ENCODE measurements at places on chromosomes 7 and 10.

DNA sequence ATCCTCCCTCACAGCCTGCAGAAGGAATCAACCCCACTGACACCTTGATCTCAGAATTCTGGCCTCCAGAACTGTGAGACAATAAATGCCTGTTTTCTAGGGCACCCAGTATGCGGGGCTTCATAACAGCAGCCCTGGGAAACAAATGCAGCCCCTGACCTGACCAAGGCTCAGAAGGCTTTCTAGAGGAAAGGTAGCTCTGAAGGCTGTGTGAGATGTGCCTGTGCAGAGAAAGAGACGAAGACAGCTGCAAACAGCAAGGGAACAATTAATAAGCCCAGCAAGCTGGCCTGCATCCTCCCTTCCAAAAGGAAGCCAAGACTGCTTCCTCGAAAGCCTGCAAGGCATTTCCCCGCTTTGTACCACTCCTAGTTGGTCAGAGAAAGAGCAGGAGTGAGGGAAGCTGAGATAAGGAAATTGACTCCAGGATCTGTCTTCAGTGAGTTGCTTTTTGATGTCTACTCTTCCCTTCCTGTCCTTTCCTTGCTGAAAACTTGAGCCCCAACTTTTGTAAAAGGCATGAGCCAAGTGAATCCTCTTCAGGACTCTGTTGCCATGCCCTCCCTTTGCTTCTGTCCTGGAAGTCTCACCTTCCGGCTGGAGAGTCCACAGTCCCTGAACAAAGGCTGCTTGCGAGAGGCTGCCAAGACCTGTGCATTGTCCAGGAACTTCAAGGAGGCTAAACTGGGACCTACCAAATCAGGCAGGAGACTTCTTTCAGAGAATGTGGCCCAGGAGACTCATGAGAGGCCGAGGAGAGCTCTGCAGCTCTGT lies 71.2 kb upstream of the ARID5B start:
- no peak for DNase-seq

DNA sequence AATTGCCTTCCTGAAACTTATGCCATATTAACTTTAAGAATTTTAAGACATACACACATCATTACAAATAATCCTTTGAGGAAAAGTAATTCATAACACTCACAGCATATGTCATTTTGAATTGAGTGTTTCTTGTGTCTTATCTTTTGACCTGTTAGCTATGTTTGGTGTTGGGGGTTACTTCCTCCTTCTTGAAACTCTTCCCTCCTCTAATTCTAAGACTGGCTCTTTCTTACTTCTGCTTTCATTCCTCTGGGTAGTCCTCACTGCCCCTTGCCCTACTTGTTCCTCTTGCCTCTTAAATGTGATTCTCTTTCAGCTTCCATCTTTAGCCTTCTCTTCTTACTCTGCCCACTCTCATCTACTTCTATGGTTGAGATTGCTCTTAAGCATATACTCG lies 28.3 kb upstream of the PIP4K2A start:
- no peak for DNase-seq

- no peak for DNase-seq
Observed at GRCh38 chr10:128489324-128490247, 363.4 kb upstream of the MKI67 start.

DNA sequence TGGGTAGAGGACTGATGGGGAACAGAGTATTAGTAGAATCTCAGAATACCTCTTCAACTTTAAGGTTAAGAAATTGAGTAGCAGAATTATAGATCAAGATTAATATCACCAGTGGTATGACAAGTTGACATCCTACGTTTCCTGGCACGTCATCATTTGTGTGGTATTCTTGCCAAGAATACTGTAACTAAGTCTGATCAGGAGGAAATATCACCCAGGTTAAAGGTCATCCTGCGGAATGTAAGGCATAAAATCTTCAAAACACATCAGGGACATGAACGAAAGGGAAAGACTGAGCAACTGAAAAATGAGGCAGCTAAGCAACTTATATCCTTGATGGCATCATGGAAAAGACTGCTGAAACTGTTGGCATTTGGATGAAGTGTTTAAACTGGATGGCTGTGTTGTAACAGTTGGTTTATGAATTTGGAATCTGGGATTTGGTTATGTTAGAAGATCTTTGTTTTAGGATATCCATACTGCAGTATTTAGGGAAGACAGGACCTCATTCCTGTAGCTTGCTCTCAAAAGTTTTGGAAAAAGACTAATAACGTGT lies 86.1 kb downstream of the TRIM24 start:
- no peak for DNase-seq

- DNase-seq: no peak
Observed at GRCh38 chr10:114303556-114303955, 64.5 kb downstream of the VWA2 start.

DNA sequence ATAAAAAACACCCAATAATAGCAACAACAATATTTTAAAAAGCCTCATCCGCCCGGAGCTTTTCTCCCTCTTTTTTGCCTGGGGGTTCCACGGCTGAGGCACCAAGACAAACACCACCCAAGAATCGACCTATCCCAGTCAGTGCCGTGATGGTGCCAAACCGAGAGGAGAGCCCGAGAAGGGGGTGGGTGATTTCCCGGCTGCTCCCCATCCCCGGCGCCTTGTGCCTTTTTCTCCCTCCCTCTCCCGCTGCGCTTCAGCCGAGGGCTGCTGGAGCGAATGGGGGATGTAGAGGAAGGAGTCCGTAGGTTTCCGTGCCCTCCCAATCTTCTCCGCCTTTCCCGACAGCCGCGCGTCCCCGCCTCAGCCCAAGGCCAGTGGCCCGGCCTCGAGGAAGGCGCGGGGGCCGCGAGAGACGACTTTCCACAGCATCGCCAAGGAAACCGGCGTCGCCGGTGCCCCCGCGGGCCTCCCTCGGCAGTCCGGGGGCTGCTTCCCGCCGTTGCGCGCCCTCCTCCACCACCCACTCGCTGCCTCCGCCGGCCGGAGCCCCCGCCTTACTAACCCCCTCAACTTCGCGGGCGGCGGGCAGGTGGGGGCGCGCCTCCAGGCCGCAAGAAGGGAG lies 1.3 kb downstream of the EGR2 start:
- no peak for DNase-seq

GRCh38 chr7:128911423-128912031 lies 1.0 kb upstream of the KCP start:
- DNase-seq: no peak

DNA sequence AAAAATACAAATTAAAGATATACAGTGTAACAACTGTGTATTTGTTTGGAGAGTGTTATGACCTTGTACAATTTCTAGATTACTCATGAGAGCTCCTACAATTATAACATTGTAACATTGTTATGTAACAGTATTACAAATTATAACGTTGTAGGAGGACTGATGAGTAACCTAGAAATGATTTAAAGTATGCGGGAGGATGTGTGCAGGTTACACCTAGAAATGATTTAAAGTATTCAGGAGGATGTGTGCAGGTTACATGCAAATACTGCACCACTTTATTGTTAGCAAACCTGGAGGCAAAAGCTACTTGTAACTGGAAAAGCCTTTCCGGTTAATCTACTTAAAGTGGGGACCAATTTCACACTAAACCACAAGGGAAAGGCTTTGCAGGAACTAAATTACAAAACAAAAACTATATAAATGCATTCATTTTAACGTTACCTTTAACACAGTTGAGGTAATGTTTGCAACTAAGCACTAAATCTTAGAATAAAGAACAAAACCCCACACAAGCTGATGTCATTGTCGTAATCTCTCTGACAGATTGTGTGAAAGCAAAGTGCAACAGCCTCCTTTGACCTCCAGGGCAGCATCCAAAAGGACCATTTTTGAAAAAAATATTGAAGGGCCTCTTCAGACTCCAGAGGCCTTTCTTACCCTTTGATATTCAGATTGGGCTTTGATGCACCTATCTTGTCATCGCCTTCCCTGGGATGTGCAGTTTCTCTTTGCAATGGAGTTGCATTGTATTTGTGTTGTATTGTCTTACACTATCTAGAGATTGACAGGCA lies 522.1 kb upstream of the FOXK1 start:
- DNase-seq: no peak

DNA sequence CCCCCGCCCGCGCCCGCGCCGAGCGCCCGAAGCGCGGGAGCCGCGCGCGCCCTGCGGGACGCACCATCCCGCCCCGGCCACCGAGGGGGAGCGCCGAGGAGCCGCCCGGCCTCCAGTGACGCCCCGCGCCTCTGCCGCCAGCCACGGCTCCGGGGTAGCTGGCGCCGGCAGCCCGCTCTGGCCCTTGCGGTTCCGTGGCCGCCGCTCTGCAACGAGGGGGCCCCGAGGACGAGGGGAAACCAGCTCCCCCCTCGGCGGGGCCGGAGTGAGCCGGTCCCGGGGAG lies at the start of gene PAXIP1:
Gene PAXIP1 (minus strand): TSS at position 33 of the 284 bp plus-strand sequence. CDS start 195 bp downstream, outside the sequence.
- DNase-seq: no peak

GRCh38 chr10:124612611-124613498 lies 131.3 kb downstream of the FAM53B start:
- DNase-seq: no peak

- DNase-seq: no peak
Observed at GRCh38 chr10:5581670-5582566, 57.2 kb downstream of the CALML3 start.

- no peak for DNase-seq
Observed at GRCh38 chr7:45716380-45717203, 142.4 kb downstream of the ADCY1 start.

- DNase-seq: no peak
Observed at GRCh38 chr7:134477954-134478353, 19.1 kb upstream of the AKR1B1 start.

DNA sequence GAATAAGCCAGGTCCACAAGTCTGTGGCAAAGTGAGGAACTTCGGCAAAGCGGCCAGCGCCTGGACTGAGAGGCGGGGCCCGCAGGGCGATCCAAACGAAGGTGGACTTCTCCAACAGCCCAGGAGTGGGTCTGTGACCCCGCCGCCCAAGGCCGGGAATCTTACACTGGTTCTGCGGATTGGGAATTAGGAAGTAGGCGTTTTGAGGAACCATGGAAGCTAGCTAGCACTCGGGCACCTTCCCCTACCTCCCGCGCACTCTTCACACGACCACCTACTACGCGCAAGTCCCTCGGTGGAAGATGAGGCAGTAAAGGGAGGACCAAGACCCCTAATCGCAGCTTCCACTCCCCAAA lies 570 bp upstream of the ARF5 start:
- no peak for DNase-seq

Measured in LoVo (cell line).